CD4-positive, alpha-beta T cell treated with Interleukin-17A for 1 hour (primary cell): ENCODE measurements at places on chromosomes 3 and 15.

- DNase-seq = peak; percentile 39
Observed at GRCh38 chr3:15206662-15207576, 873 bp downstream of the CAPN7 start.

DNA sequence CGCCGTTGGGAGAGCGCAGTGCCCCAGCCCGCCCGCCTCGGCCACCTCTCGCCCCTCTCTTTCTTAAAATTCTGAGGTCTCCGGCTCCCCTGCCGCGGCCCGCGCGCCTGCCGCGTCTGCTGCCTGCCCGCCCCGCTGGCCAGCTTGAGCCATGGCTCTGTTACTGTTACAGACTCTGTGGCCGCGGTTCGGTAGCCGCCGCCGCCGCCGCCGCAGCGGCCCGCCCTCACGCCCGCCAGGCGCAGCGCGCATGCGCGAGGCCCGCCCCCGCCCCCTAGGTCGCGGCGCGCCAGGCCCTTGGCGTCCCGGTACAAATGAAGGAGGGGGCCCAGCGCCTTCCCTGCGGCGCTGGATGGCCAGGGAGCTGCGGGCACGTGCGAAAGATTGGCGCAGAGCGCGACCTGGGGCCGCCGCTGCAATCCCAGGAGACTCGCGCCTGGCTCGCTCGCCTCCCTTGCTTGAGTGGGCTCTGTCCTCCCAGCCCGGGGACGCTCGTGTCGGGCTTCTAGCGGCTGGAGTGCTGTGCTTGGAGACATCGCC, at the start of gene ONECUT1:
ONECUT1 (minus strand) TSS at position 168 of the 540 bp plus-strand sequence. CDS start 452 bp downstream, outside the sequence.
- peak; percentile 40 for DNase-seq

- no peak for DNase-seq
Observed at GRCh38 chr3:104145164-104145563, 1221.5 kb upstream of the ALCAM start.

DNA sequence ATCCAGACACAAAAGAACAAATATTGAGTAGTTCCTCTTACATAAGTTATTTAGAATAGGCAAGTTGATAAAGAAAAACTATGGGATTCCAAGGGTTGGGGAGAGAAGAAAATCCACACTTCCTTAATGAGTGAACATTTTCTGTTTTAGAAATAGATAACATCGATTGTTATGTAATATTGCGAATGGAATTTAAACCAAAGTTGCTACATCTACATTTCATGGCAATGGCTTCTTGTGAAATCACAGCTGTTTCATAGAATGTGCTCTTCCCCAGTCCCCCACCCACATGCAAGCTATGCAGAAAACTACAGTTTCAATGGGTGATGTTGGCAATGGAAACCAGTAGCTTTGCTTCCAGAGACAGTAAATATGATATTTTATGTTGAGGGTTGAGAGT, 1639.5 kb downstream of the SI start:
- DNase-seq = no peak

DNA sequence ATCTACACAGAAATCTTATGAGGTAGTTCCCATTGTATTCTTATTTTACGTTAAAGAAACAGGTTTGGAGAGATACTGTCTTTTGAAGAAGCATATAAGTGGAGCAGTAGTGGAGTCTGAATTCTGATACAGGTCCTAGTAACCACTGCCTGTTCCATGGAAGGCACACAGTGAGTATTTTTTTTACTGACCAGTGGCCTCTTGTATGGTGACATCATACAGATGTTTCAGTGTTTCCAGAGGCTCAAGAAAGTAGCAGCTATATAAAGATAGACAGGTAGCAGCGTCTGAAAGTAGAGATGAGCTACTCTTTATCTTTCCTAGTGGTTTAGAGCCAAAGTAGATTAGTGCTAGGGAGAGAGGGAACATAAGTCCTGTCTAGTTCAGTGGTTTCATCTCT, 173.5 kb downstream of the LPP start:
- DNase-seq = no peak

DNA sequence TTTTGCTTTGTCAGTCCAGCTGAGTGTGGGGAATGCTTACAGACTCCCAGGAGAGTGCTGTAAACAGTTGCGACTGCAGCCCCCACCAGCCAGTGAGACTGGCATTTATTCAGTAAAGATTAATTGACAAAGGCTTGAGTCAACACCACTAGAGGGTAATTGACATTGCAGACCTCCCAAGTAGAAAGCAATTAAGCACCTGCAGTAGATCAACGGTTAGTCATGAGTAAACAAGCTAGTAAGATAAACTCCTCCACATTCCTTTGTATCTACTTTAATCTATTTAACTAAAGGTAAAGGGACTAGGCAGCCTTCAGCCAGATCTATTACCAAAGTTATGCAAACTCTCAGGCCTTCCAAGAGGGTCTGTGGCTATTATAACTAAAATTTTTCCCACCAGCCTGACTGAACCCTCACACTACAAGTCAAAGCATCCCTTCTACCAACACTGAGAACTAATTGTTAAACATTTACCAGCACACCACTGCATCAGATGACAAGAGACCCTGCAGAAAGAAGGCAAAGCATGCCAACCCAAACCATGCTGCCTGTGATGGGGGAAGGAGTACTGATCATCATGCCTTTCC, 30.5 kb upstream of the GALNT15 start:
- no peak for DNase-seq

- DNase-seq = no peak
Observed at GRCh38 chr3:13821126-13821525, 58.7 kb downstream of the WNT7A start.

DNA sequence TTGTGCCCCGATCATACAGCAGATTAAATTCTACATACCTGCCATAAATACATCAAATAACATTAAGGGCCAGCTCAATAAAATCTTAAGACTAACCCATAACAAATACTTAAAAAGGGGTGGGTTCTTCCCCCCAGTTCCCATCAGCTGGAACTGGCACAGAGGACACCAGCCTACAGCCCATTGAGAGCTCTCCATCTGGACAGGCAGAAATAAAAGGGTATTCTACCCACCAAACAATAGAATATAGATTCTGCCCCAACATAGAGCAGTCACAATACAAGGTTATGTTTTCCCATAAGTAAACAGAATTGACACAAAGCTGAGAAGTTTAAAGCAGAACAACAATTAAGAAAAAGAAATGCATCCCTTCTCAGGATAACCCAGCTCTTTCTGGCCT, 11.9 kb downstream of the CPOX start:
- no peak for DNase-seq

- DNase-seq = no peak
Observed at GRCh38 chr15:77819048-77819850, 186.5 kb upstream of the LINGO1 start.

GRCh38 chr3:140146668-140147067, 211.7 kb downstream of the CLSTN2 start:
- no peak for DNase-seq

- no peak for DNase-seq
Observed at GRCh38 chr3:1561427-1561826, 468.6 kb downstream of the CNTN6 start.

DNA sequence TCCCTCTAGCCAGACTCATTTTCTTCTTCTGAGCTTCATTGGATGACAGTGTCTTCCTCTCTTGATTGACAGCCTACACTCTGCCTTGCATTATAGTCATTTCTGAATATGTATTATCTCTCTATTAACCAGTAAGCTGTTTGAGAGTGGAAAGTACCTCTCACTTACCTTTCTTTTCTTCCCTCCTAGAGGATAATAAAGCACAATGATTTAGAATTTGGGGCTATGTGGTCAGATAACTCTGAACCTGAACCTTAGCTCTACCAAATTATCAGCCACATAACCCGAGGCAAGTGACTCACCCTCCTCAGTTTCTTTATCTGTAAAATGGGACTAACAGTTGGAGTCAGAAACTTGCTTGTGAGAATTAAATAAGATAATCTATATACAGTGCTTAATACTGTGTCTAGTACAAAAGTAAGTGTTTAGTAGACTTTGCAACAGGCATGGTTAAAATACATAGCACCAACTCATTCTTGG, 331.8 kb upstream of the TBL1XR1 start:
- no peak for DNase-seq

DNA sequence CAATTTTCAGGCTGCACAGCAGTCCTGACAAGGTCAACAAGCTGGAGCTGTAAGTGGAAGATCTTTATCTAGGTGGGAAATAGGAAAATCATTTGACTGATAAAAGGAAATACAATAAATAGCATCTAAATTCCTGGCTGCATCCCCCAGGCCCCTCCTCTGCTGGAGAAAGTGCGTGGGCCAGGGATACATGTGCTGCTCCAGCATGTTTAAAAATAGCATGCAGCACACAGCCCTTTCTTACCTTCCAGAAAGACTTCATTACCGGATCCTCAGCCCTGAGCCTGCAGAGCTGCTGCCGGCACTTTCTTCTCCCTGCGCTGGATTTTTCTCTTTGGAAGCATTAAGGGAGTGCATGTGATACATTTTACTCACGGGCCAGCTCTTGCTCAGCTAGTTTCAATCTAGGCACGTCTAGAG, 77.3 kb downstream of the HMG20A start:
- DNase-seq = no peak

DNA sequence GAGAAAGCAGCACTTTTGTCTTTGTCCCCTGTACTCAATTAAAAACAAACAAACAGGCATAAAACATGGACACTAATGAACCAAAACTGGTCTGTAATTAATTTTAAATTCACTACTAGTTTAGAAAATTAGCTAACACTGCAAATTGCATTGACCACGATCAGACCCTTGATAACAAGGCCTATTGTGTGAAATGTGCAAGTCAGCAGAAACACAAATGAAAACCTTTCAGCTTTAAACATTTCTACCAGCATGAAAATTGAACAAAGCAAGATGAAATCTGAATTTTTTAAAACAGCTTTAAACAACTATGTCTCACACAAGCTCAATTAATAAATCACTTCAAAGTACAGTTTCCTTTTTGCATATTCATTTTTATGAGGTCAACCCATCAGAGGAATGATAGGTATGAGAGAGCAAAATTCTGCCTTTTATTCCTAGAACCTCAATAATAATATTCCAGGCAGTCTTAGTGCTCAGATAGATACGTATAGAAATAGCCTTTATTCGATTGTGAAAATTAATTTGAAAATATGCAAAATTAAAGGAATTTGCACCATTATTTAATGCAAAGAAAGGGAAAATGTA, 27.0 kb upstream of the CHMP2B start:
- no peak for DNase-seq

DNA sequence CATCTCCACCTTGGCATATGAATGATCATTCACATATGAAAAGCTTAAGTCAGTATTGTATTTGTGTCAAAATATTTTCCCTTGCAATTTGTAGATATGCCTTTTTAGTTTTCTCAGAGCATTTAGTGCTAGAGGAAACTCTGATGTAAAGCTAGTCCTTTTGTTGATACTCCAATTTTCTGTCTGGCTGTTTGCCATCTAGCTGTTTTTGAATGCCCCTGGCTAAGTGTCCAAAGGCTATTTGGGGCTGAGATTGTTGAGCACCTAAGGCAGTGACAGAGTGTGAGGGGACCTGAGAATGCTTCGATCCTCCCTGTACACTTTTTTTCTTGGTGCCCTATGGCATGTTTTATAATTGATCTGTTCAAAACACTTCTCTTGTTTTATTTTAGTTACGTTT, 3.1 kb downstream of the SLC51B start:
- DNase-seq = no peak

DNA sequence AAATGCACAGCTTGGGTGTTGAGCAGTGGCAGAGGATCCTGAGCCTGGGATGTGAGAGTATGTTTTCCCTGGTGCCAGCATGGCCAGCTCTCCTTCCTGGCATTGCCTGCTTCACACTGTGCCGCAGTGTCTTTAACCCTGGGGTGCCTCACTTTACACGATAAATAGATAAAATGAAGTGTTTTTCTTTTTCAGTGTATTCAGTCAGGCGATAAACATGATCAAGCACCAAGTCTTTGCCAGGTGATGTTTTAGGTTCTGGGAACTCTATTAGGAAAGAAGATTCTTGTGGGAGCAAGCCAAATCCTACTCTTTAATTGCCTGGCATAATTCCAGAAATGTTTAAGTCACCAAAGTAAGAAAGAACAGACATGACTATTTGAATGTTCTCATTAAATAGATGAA, 14.0 kb downstream of the ABHD6 start:
- DNase-seq = no peak

DNA sequence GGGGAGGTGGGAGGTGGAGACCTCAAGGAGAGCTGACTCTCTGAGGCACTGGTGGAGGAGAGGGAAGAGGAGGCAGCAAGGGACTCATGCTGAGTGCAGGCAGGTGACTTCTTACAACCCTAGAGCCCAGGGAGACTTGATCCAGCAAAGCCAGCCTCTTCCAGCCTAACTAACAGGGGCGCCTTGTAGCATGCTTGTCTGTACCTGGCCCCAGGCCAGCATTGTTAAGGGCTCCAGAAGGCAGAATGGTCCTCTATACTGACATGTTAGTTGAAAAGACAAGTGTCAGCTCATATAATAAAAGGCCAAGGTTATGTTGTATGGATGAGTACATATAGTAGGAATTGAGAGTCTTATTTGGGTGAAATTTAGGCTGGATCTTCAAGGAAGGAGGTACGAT, 65.4 kb downstream of the CHDH start:
- DNase-seq = no peak

DNA sequence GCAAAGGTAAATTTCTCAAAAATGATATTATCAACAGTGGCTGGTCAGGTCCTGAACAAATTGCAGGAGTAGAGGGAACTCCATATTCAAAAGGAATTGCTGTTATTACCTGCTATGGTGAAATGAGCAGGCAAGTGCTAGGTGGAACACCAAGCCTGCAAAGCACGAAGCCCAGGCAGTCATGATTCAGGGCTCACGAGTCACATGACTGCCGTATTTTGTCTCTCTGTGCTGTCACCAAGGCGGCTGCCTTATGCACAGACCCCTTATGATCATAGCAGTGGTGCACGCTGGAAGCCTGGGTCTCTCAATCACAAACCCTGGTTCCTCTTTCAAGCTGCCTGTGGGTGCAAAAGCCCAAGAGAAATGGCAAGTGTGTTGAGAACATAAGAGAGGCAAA, 24.4 kb downstream of the SLC12A1 start:
- DNase-seq = no peak

DNA sequence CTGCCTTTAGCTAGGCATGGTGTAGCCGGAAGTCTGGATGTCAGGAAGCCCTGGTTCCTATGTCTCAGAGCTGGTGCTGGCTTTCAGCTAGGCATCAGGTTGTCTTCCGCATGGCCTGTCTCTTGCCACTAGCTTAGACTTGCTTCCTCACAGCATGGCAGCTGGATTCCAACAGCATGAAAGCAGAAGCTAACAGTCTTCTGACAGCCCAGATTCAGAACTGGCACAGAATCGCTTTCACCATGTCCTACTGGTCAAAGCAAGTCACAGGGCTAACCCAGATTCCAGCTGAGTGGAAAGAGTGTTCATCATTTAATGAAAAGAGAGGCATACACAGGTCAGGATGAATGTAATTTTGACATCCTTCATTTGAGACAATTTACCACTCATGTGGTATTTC, 1050.5 kb downstream of the ROBO2 start:
- DNase-seq = no peak

GRCh38 chr15:34223904-34224596, 766 bp upstream of the EMC4 start:
- no peak for DNase-seq

DNA sequence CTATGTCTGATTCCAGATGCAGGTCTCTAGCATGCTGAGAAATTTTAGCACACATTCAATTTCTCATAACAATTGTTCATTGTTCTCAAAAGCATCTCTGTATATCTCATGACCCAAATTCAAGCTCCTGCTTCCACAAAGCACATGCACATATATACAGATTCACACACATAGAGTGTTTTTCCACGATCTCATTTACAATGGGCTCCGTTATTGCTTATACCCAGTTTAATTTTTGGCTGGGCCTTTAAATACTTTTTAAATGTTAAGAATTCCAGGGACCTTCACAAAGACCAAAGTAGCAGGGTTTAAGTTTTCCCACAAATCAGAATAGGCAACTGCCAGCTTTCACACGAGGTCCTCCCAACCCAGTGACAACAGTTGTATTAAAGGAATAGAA, 333.5 kb upstream of the SEMA6D start:
- no peak for DNase-seq

GRCh38 chr15:40454904-40455391, 14.2 kb downstream of the BAHD1 start:
- no peak for DNase-seq
